ENCODE measurements at places on chromosomes 2 and 18.

- no peak for DNase-seq
Measured at GRCh38 chr2:8543060-8543382, 138.8 kb upstream of the ID2 start.

DNA sequence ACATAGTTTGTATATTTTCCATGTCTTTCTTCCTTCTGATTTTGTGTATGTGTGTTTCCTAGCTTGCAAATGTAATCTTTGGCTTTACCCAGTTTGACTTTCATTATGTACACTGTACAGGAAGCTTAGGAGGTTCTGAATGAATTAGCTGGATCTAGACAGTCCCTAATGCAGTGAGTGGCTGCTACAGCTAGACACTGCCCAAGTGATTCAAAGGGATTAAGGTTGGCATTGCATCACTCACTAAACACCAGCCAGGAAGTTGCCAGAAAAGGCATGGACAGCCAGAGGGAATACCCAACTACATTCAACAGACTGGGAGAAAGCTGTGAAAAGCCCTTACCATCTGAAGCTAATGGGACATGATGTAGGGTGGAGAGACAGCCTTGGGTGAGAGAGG, 316.0 kb upstream of the MEX3C start:
- DNase-seq = no peak

- DNase-seq = no peak
Measured at GRCh38 chr2:8389431-8390108, 292.3 kb upstream of the ID2 start.

GRCh38 chr18:48313792-48314191, 95.4 kb downstream of the ZBTB7C start:
- DNase-seq = no peak

DNA sequence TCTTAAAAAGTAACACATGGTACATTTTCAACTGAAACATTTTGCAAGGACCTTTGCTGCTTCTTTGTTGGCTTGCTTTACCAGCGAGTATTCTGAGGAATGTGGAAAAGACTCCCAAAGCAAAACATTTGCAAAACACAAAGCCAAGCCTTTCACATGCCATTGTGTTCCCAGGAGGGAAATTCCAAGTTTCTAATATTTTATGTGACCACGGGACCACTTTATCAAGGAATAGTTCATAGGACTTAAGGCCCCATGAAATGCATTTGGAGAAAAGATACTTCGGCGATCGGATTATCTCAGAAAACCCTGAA, 26.2 kb downstream of the CYP27C1 start:
- DNase-seq = no peak

- no peak for DNase-seq
Measured at GRCh38 chr18:76622651-76623050, 127.6 kb upstream of the ZNF516 start.

- DNase-seq = no peak
Measured at GRCh38 chr2:156765450-156765849, 329.3 kb downstream of the GPD2 start.

- DNase-seq = no peak
Measured at GRCh38 chr18:69998523-69998987, 50.9 kb upstream of the CD226 start.

DNA sequence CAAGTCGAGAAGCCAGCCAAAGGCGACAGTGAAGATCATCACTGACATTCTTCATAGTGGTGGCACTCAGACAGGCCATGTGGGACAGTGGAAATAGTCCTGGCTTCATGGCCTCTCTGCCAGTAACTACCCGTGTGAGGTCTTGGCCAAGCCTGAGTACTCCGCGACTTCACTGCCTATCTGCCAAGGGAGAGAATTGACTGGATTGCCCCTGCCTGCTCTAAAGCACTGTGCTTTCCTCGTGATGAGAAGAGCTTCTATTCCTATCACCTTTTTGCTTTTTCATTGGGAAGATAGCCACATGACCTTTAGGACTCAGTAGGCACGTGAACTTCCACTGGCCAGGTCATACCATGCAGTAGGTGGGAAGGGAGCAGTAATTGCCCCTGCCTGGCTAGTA, 239.3 kb downstream of the HAUS1 start:
- DNase-seq = no peak

DNA sequence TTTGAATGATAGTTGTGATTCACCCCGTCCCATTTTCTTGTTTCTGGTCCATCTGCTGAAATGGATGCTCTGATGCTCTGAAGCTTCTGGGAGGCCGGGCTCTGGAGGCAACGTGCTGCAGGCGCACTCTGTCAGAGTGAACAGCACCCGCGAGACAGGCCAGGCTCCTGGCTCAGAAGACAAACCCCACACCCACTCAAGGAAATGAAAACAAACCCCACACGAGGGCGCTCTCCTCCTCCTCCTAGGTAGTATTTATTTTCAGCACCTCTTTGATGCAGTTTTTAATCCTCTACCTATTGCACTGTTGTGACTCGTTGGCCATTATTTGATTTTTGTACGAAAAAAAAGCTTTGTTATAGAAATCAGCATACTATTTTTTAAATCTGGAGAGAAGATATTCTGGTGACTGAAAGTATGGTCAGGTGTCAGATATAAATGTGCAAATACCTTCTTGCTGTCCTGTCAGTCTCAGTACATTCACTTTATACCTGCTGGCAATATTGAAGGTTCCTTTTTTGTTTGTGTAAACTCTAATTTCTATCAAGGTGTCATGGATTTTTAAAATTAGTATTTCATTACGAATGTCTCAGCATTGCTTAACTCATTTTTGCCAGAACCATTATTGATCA, 10.3 kb upstream of the CHST10 start:
- peak; percentile 46 for DNase-seq

GRCh38 chr2:112195167-112195766, 57.1 kb downstream of the FBLN7 start:
- DNase-seq = no peak

DNA sequence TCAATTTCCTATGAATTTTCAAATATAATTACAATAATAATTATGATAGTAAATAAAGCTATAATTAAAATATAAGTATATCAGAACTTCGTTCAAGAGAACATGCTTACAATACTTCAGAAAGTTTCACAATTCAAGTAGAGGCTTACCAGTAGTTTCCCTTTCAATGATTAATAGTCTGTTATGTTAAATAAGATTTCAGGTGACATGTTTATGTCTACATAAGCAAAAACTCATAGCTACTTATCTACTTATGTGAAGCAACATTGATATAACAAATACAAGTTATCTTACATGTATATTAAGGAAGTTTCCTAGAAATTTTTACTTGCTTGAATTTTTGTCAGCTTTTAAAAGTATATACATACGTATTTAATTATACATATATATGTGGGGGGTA, 4.5 kb upstream of the COL3A1 start:
- no peak for DNase-seq

DNA sequence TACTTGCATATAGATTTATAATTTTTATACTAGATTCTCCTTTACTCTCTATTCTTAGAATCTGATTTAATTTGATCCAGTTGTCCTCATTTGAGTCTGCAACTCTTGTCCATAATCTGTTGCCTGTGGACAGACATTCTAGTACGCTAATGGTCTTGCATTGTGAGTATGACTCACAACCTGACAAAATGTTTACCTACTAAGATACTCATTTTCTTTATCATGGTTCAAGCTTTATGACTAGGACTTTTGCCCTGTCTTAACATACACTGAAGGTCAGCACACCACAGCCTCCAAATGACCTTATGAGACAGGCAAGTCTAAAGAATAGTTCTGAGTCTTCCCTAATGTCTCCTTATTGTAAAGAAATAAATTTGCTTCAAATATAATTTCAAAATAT, 142.3 kb upstream of the CDH7 start:
- no peak for DNase-seq

DNA sequence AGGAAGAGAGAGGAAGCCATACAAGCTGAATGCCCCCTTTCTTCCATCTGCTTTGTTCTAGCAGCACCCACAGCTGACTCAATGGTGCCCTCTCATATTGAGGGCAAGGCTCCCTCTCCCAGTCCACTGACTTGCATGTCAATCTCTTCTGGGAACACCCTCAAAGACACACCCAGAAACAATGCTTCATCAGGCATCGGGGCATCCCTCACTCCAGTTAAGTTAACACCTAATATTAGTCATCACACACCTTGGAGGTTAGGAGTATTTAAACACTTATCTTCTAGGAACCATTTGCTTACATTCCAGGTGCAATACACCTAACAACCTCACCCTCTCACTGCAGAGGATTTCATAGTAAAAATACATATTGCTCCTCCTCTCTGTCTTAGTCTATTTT, 993.5 kb upstream of the DDX18 start:
- no peak for DNase-seq

DNA sequence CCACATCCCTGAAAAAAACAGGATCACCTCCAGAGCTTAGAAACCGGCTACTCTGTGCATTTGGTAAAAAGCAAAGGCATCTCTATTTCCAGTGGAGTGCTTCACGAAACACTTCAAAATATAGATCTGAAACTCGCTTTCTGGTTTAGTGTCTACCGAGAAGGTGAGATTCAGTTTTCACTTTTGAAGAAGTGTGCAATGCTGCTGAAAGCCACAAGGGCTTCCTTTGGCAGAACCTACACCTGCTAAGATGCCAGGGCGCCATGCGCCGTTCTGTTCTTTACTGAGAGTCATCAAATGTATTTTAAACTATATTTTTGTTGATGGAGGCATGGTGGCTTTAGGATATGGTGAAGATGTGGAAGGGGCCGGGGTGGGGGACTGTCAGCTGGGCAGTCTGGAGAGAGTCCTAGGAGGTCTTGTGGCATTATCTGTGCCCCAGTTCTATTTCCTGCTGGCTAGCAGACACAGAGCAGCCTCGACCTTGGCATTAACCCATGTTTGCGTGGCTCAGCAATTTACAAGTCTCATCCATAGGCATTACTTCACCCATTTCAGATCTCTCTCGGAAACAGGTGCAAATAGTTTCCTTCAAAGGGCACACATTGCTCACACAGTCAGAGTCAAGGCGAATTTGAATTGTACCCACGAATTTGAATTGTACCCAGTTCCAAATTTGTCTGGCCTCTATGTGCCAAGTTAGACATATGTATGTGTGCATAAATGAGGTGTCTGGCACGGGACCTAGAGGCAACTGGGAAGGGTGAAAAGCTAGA, 46.7 kb upstream of the KCNF1 start:
- DNase-seq = no peak

DNA sequence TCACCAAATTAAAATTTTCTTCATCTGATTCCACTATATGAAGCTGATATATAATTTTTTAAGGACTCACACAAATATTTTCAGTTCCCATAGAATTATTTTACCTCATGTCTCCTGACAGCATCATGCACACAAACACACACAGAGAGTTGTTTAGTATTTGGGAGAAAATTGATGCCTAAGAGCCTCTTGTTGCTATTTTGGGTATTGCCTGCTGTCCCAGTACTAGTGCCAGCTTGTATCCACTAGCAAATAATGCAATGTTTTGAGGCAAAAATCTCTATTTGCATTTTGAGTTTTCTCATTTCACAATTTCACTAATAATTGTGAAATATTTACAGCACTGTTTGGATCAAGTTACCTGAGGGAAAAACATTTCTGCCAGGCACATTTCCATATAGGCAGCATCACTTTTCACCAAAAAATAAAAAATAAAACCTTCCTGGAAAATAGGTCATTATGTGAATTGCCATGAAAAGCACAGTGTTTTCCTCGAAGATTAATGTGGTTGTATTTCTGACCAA, 328.2 kb downstream of the KCNJ3 start:
- no peak for DNase-seq

DNA sequence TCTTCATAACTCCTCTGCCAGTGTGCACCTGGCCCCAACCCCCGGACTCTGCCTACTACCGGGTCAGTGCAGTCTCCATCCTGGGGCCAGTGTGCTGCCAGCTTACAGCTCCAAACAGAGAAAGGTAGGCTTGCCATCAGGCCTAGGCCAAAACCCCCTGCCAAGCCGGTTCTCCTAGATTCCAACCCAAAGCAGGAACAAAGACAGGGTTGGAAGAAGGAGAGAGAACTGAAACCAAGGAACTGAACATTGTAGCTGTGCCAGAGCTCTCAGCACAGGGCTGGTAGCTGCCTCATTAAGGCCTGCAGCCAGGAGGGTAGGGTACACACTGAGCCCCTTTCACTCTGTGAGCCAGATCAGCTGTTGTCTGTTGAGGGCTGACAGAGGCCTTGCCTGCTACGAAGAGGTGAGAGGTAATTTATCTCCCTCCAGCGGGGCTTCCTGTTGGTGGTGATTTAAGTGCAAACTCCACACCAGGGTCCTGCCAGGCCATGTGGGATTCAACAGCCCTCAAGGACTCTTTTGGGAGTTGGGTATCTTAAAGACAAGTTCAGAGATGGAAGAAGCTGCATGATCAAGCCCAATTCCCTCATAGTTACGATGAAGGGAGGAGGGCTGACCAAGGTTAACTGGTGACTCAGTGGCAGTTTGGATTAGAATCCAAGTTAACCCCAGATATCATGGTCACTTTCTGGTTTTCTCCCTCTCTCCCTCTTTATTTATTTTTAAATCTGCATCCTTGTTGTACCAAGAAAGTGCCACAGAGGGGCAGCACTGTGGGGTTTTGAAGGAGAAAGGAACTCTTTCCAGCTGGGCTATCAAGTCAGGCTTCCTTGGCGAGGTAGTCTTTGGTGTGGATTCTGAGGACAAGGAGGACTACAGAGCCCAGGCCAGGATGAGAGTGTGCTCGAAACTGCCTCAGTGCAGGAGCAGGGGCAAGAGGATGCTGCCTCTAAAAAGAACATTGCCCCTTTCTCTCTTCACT, 48.1 kb downstream of the CYRIA start:
- DNase-seq = no peak

DNA sequence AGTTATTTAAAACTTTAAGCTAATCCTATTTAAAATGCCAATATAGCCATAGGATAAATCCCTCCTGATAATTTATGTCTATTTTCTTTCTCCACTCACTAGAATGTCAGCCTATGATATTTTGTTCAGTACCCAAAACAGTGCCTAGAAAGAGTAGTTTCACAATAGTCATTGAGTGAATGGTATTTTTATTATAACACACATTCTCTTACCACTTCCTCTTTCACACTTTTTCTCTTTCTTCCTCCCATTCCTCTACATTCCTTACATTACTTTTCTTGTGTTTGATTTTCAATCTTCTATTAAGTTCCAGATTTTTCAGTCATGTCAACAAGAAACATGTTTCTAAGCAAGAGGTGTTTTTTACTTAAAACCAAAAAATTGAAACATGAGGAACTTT, 327.6 kb upstream of the UBE2E3 start:
- DNase-seq = no peak

GRCh38 chr2:32910883-32911598, 35.7 kb upstream of the LTBP1 start:
- no peak for DNase-seq

GRCh38 chr18:10258836-10259474, 195.5 kb upstream of the APCDD1 start:
- DNase-seq = no peak

GRCh38 chr2:84805250-84805958, 75.5 kb downstream of the TRABD2A start:
- DNase-seq = no peak

DNA sequence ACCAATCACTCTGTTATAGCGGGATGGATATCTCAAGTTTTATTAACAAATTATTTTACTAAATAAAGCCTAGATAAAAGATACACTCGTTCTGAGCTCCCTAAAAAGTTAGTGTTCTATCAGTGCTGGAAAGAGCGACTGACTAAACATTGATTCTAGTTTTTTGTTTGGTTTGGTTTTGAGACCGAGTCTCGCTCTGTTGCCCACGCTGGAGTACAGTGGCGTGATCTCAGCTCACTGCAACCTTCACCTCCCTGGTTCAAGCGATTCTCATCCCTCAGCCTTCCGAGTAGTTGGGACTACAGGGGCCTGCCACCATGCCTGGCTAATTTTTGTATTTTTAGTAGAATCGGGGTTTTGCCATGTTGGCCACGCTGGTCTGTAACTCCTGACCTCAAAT, 73.8 kb upstream of the CDCA7 start:
- no peak for DNase-seq

- no peak for DNase-seq
Measured at GRCh38 chr18:46362533-46362932, 258.3 kb downstream of the HAUS1 start.

- no peak for DNase-seq
Measured at GRCh38 chr2:150769421-150769820, 282.0 kb upstream of the RND3 start.
